Spinal cord (tissue), 10 donors: ENCODE measurements at places on chromosomes 2 and 18.

- no peak for DNase-seq
Measured at GRCh38 chr18:35489913-35490490, 7.8 kb downstream of the INO80C start.

GRCh38 chr2:105454801-105455485, 56.1 kb upstream of the FHL2 start:
- DNase-seq, result no peak

- no peak for DNase-seq
Measured at GRCh38 chr2:11405599-11406266, 60.2 kb downstream of the E2F6 start.

- no peak for DNase-seq
Measured at GRCh38 chr2:63737081-63737751, 104.5 kb upstream of the UGP2 start.

- no peak for DNase-seq
Measured at GRCh38 chr2:164739966-164740365, 101.7 kb downstream of the COBLL1 start.

DNA sequence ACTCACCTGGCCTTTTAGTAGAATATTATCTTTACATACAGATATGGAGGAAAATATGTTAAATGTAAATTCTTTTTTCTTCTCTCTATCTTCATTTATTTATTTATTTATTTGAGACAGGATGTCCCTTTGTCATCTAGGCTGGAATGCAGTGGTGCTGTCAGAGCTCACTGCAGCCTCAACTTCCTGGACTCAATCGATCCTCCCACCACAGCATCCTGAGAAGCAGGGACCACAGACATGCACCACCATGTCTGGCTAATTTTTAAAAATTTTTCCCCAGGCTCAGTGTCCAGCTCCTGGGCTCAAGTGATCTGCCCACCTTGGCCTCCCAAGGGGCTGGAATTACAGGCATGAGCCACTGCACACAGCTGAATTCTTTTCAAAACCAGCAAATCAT, 20.3 kb downstream of the KYNU start:
- DNase-seq, result no peak

- DNase-seq, result no peak
Measured at GRCh38 chr18:9177031-9177430, 40.5 kb downstream of the ANKRD12 start.

DNA sequence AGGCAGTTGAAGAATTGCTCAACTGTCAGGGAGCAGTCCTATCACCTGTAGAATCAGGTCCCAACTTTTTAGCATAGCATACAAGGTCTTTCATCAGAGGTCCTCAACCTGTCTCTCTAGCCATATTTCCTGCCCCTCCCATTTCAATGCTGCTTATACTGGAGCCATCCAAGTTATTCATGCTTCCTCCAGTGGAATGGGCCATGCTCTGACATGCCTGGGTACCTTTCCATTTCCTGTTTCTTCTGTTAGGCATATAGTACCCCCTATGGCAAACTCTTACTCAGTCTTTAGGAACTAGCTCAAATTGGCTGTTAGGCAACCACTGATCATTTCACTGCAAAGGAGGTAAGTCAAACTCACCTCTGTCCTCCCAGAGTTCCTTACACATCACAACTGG, 51.0 kb upstream of the ABCA12 start:
- DNase-seq, result no peak

GRCh38 chr2:77018219-77018618, 504.0 kb downstream of the LRRTM4 start:
- DNase-seq, result no peak

DNA sequence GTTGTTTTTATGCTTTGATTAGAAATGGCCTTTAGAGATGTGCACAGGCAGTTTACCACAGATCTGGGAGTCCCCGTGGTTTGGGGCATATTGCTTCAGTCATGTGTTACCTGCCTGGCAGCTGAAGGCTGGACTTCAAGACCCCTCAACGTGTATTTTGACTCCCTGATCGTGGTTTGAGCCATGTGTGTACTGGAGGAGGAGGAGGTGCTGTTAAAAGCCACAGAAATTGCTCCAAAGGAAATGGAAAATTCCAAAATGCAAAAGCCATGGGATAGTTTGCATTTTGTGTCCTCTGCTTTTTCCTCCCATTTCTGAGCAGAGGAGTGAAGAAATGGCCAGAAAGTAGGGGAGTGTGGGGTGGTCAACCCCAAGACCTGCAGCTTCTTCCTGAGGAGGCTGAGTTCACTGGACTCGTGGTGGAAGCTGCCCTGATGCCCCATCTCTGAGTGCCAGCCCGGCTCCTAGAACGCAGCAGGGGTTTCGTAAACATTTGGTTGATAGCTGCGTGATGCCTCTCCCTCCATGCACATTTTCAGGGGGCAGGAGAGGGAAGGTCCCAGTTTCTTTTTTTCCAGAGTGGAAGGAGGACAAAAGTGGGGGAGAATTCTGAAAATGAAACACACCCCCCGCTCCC, 45.7 kb downstream of the ITGB1BP1 start:
- no peak for DNase-seq

DNA sequence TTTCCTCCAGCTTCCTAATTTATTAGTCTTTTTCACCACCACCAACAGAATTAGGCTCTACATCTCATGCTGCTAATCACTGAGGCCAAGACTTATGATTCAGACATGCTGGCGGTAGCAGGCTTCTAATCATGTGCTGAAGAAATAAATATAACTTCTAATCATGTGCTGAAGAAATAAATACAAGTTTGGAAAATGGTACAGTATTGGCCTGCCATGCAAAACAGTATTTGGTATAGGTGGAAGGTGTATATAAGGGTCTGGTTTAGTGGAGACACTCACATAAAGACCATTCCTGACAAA, 240.7 kb downstream of the TGIF1 start:
- no peak for DNase-seq

DNA sequence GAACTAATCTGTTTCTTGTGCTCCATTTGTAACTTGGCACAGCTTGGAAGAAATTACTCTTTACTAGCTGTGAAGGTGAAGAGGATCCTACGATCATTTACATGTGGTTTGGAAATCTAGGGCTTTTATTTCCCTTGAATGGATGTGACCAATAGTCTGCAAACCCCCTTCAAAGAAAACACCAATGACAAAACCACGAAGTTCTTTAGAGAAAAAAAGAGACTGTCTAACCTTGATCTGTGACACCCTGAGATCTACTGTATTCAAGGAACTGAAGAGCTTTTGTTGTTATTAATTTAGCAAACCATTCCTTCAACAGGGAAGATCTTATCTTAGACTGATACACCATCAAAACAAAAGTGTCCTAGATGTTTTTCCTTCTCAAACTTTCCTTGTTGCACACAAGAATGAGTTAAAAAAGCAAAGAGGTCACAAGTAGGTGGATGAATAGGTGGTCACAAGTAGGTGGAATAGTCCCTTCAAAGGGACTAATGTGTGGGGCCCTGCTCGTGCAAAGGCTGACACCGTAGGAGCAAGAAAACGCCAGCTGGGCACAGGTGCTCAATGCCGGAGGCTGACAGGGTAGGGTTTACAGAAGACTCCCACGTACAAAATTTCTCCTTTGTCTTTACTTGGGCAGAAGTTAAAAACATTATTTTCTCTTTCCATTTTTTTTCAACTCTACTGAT, 95.6 kb upstream of the ITGB6 start:
- no peak for DNase-seq

GRCh38 chr2:13485256-13485655, 768.5 kb downstream of the TRIB2 start:
- no peak for DNase-seq

DNA sequence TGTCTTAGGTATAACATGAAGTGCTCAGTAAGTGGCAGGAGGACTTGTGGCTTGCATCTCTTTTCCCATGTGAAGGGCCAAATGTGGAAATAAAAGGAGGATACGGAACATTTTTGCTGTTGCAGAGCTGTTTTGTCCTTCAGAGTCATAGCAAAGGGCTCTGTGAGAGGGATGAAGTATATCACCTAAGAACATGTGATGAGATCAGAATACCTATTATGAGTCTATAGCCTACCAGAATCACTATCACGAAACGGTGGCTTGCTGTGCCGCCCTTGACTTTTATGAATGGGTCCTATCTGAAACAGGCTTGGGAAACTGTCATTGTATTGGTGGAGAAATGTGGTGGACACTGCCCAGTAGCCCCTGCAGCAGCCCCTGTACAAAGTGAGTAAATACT, 67.0 kb upstream of the ITGB6 start:
- no peak for DNase-seq

DNA sequence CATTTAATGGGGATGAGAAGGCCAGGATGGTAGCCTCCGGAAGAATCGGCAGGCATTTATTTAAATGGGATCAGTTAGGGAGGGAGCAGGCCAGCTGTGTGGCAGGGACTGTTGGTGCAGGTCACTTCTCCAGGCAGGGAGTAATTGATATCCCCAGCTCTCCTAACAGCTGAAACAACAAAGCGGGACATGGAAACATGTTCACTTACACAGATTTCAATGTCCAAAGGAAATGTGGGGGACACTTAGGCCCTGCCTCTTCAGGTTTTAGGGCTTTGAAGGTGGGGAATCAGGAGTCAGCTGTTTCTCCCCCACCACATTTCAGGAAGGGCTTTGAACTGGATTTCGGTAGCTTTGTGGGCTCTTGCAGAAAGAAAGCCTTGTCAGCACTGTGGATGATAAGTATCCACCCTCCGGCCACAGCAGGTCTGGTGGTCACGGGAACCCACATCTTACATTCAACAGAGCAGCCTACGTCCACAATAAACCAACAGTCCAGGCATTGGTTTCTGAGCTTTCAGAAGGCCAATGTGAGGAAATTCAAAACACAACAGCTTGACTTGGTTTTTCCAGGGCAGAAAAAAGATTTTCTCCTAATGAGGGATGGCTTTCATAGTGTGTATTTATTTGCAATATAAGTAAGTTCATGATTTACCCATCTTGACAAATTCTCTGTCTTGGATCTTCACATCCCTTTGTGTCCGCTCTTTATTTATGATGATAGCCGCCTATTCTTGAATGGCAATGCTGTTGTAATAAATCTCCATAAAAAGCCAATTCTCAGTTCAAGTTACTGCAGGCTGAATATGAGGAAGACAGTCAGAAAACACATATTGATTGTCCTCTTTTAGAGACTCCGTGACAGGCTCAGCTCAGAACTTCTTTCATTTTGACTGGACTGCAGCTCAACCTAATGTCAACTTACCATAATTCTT, 96.6 kb upstream of the NRP2 start:
- DNase-seq, result no peak

- no peak for DNase-seq
Measured at GRCh38 chr2:120231974-120232635, 8.9 kb upstream of the TMEM185B start.

- no peak for DNase-seq
Measured at GRCh38 chr18:44681076-44681970, 635 bp downstream of the SETBP1 start.

DNA sequence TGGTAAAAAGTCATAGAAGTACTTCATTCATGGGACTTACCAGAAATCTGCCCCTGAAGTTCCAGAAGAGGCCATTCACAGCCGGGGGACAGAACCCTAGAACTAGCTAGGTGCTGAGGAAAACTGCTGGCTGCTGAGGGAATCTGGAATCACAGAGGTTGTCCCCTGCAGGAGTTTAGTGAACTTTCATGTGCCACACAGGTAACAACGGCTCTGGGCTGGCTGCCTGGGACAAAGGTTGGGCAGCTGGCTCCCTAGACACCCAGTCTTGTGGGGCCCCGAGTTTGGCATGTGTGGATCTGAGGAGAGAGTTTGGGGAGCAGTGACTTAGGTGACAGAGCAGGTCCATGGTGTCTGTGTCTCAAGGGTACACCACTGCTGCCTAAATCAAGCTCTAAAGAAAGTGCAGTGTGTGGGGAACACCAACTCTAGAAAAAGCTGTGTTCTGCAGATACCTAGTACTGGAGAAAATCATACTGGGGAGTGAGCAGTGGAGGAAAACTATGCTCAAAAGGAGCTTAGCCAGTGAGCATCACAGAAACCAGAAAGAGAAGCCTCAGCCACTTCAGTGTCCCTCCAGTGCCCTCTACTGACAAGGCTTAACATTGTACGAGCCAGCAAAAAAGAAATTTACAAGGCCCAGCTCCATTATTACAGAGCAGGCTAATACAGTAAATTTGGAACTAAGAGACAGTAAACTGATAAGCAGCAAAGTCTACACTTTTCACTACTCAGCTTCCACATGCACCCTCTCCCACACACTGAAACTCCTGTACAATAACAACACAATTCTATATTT, 15.2 kb downstream of the GALNT3 start:
- DNase-seq, result no peak

GRCh38 chr2:224971214-224971613, 71.1 kb downstream of the DOCK10 start:
- no peak for DNase-seq

GRCh38 chr2:20207051-20207450, 17.9 kb downstream of the SDC1 start:
- DNase-seq, result no peak

DNA sequence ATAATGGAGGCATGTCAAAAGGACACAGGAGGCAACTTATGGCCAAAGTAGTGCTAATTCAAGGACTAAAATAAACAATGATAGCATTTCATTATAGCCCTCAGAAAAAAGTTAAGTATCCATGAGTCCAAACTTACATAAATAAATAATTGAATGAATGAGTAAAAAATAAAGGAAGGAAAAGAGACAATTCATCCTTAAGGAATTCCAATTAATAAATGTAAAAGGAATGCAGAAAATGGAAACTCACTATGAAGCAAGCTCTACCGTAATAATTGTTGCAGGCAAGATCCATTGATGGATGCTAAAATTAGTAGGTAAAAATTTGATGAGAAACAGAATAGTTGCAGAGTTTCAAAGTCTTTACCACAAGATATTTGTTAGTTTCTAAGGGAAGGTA, 88.2 kb upstream of the RAPGEF4 start:
- no peak for DNase-seq

- DNase-seq, result no peak
Measured at GRCh38 chr2:120367221-120367620, 21.3 kb downstream of the INHBB start.

GRCh38 chr2:233501198-233502076, 65.1 kb downstream of the USP40 start:
- DNase-seq, result no peak

DNA sequence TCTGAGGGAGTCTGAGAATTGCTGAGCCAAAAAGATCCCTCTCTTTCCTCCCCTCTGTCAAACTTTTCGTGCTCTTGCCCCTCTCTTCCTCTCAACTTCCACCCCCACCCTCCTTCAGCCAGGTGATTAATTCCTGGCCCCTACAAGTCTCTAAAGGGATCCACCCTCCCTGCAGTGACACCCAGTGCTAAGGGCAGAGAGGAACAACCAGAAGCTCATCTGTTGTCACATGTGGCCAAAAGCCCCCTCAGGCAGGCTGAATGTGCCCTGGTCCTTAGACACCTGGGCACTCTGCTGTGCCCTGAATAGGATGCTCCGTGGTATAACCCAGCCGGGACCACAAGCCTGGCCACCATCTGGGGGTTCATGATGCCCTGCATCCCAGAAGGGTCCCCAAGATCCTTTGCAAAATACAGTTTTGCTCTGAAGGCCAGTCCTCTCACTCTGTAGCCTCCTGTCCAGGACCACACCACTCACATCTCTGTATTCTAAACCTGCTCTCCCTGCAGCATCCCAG, 234.4 kb downstream of the BCL11A start:
- no peak for DNase-seq

DNA sequence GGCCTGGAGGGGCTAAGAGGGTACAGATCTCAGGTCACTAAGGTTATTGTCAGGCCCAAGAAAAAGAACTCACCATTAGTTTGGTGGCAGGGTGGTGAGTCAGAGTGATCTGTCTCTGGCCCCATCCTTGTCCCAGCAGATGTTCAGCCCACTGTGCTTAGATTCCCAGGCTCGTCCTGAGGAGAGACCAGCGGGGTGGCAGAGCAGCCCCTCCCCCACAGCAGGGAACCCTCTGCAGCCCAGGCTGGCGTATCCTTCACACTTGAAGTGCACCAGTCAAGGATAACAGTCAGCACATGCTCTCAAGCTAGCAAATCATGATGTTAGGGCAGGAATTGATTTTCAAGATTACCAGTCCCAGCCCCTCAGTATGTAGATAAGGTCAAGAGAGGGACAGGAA, 43.1 kb downstream of the TMEM185B start:
- no peak for DNase-seq
